ENCODE measurements at places on chromosomes 6 and 20.

DNA sequence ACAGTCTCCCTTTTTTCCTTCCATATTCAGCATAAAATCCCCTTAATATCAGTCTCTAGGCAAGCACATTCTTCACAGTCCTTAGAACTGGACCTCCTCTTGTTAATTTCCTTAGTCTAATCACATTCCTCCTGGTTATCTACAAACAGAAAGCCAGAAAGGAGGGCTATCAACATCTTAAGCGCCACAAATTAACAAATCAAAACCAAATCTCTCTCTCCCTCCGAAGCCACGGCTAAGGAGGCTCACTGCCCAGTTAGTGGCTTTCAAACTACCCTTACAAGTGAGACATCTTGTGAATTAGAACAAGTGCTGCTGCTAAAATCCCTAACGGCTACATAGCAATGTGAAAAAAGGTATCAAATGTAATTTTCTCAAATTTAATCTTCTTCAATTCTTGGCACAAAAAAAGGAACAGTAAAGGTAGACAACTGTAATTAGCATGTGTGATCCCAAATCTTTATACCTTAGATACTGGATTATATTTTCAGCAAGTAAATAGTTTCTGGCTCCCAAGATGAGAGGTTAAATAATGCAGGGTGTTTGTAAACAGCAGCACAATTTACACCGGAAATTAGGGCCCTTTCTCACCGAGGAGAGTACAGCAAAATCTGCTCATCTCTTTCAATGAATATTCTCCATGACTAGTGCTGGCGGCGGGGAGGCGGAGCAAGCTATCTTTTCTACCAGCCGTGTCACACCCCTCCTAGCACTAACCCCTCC, 1.4 kb upstream of the TRIM39 start:
- DNase-seq, result peak; percentile 67

DNA sequence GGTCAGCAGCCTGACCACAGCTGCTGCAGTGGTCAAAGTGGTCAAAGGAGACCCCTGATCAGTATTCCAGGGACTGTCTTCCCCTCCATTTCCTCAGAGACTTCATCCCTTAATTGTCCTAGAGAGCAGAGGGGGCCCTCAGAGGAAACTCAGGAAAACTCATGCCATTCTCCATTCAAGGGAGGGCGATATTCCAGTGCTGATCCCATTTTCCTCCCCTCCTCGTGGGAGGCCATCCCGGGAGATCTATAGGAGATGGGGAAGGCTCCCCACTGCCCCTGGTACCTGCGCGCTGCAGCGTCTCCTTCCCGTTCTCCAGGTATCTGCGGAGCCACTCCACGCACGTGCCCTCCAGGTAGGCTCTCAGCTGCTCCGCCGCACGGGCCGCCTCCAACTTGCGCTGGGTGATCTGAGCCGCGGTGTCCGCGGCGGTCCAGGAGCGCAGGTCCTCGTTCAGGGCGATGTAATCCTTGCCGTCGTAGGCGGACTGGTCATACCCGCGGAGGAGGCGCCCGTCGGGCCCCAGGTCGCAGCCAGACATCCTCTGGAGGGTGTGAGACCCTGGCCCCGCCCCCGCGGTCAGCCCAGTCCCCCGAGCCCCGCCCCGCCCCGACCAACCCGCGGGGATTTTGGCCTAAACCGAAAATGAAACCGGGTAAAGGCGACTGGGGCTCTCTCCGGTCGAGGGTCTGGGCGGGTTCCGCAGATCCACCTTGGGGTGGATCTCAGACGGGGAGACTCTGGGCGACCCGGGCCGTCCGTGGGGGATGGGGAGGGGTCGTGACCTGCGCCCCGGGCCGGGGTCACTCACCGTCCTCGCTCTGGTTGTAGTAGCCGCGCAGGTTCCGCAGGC, 878 bp downstream of the HLA-C start:
- peak; percentile 6 for DNase-seq

GRCh38 chr6:38068854-38069590, 249.5 kb downstream of the ZFAND3 start:
- no peak for DNase-seq

DNA sequence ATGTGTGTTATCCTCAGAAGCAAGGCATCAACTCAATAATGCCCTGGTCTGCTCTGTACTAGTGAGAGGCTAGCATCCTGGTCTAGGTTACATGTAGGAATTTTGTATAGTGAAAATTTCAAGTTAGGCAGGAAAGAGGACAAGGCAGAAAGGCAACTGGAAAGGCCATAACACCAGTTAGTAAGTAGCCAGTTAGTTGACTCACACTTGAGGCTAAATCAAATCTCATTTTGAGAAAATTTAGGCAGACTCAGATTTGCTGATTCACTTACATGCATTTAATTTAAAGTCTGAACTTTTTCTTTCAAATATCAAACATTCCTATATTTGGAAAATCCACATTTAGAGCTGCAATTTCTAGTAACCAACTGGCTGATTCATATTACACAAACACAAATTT, 184.5 kb upstream of the TCF21 start:
- DNase-seq, result no peak

- DNase-seq, result peak; percentile 88
Observed at GRCh38 chr6:159106627-159107241, 61.9 kb upstream of the TAGAP start.

- no peak for DNase-seq
Observed at GRCh38 chr20:43840382-43841070, 74.1 kb upstream of the TOX2 start.

GRCh38 chr6:109096208-109096607, 901 bp downstream of the CEP57L1 start:
- no peak for DNase-seq

DNA sequence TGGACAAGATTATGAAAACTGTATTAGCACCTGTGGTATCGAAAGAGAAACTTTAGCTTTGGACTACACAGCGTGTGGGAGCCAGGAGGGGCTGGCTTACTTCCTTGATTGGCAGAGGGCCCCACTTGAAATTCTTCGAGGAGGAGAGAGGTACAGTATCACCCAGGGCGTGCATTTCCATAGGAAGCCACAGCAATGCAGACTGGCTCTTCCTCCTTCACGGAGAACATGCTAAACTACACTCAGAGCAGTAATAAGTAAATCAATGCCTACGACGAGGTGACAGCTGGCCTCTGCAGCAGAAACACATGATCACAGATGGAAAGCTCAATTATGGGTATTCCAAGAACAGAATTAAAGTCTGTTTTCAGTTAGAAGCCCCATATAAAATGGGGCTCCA, 44.2 kb downstream of the MYLK4 start:
- DNase-seq, result no peak

GRCh38 chr6:140871911-140872310, 1260.8 kb upstream of the GJE1 start:
- DNase-seq, result no peak

DNA sequence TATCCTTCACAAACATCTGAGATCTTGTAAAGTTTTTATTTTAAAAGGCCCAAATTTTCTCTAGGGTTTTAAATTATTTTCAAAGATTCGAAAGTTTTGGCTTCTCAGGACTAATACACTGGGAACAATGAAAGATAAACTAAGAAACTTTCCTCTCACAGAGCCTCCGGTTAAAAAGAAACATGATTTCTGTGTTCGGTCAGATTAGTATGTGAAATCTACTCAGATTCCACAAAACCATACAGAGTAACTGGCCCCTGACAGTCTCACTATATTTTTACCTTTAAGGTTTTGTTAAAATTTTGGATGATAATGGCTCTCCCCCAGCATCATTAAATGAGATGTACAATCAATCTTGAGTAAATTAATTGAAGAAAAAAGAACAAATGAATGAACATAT, 471.0 kb downstream of the COL12A1 start:
- no peak for DNase-seq

DNA sequence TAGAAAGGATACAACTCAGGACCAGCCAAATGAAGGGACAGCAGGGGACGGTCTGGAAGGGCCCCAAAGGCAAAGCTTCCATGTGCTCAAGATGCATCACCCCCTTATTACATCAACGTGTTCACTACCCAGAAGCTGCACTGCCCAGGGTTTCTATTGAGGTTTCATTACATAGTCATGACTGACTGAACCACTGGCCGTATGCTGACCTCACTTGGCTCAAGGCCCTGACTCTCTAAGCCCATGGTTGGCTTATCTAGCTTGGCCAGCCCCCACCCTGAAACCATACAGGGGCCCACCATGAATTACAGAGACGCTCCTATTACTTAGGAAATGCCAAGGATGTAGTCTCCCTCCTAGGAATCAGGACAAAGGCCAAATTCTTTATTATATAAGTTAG, 179.4 kb downstream of the FOXC1 start:
- DNase-seq, result no peak

DNA sequence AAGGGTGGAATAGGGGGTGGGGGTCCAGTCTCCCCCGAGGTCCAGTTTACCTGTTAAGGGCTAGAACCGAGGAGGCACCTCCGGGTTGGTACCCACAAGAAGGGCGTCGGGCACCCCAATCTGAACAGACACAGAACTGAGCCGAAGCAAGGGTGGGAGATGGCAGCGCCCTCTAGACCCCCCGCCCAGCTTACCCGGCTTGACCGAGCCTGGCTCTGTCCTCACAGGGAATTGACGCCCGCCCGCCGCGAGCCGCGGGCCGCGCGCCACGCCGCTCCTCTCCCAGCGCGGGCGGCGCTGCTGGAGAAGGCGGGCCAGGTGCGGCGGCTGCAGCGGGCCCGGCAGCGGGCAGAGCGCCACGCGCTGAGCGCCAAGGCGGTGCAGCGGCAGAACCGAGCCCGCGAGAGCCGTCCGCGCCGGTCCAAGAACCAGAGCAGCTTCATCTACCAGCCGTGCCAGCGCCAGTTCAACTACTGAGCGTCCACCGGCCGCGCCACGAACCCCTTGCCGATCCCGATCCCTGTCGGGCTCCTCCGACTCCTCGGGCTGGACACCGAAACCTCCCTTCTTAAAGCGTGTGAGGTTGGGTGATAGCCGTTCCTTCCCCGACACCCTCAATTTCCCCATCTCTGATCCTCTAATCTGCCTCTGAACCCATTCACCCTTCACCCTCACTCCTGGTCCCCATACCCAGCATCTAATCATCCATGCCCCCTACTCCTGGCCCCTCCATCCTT, 5.9 kb downstream of the TP53INP2 start:
- DNase-seq, result no peak

- DNase-seq, result no peak
Observed at GRCh38 chr20:51573576-51574243, 31.2 kb upstream of the NFATC2 start.

DNA sequence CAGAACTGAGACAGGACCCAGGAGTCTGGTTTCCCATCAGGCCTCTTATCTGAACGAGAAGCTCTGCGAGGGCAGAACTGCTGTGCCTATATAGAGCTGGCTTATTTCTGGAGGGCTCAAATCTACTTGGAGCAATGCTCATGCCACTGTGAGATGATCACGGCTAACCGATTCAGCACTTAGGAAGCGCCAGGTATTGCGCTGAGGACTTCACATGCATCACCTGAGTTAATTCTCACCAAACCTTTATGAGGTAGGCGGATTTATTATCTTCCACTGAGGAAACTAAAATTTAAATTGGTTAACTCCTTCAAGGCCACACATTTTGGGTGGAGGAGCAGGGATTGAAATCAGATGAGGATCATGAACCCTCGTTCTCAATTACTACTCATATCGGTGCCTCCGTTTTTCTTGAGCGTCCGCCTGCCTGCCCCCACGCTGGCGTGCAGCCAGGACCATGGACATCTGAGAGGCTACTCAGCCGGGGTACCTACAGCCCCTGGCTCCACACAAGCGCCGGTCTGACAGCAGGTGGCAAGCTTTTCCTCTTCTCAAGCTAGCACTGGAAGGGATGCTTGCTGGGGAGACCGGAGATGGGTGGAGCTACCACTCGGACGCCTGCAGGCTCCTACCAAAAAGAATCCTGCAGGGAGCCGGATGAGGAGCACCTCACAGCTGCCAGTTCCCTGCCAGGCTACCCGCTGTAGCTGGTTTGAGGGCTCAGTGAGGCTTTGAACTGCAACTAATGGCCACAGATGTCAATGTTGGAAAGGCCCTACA, 1.0 kb upstream of the PCIF1 start:
- peak; percentile 92 for DNase-seq

DNA sequence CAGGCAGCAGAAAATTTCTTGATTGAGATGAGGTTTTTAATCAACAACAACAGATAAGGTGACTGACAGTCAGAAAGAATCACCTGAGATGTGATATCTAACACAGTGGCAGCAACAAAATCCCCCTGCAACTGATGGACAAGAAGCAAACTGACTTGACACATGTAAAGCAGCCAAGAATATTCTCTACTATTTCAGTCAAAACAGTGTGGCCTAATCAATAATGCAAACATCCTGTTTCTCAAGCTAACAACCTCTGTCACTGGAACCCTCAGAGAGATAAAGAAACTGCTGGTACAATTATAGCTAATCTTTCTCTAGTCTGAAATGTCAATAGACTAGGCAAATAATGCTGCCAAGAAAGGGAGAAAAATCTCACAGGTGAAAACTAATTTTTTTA, 4.6 kb upstream of the CGA start:
- DNase-seq, result no peak

GRCh38 chr6:107459283-107460082, at the start of gene PDSS2:
TSS of gene PDSS2 (minus strand) at chr6:107459564. CDS start at chr6:107459285, 279 bp downstream.
- DNase-seq, result peak; percentile 98

DNA sequence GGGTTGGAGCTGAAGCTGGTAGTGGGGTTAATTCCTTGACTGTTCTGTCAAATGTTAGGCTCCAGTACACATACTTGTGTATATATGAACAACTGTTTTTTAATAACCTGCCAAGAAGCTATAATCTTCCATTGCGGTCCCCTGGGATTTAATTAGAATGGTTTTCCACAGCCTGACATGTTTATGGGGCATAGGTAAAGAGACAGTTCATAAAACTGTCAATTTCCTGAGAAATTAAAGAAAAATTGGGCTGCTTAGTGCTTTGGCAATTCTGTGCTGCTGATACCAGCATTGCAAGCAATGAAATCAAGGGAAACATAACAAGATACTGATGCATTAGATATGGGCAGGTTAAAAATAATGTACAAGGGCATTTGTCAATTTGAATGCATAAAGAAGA, 314.1 kb upstream of the SLC35B3 start:
- no peak for DNase-seq

GRCh38 chr6:22149501-22150367, 147.1 kb downstream of the PRL start:
- DNase-seq, result peak; percentile 28

DNA sequence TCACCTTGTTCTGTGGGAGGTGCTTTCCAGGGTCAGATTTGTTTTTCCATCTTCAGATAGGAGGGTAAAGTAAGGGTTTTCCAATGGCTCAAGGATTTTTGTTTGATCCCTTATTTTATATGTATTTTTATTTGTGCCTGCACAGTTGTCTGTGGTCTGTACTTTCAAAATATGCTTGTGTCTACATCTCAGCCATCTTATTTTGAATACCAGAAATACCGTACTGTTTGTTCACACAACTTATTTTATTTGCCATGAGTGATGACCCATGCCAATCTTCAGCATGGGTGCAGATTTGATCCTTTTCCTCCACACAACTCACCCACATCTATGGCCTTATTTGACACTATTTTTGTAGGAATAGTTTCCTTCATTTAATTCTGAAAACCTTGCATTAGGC, 72.2 kb upstream of the PTCHD4 start:
- no peak for DNase-seq

DNA sequence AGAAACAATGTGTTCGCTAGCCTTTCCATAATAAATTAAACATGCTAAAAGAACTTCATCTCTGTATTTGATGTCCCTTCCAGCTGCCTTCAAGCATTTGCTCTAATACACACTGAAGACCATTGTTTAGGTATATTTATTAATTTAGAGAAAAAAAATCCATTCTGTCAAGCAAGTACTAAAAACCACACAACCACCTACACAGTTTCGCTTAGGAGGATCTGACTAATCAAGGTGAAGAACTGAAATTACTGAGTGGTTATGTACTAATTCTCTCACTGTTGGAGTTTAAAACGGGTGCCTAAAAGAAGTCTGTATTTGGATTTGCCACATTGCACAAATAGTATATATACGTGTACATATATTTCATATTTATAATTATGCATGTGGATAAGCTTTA, 58.9 kb downstream of the GMDS start:
- no peak for DNase-seq
